ENCODE measurements at places on chromosomes 6 and 20.
A peak's percentile ranks its signal among the peaks of the same experiment; 100 is the strongest.

DNA sequence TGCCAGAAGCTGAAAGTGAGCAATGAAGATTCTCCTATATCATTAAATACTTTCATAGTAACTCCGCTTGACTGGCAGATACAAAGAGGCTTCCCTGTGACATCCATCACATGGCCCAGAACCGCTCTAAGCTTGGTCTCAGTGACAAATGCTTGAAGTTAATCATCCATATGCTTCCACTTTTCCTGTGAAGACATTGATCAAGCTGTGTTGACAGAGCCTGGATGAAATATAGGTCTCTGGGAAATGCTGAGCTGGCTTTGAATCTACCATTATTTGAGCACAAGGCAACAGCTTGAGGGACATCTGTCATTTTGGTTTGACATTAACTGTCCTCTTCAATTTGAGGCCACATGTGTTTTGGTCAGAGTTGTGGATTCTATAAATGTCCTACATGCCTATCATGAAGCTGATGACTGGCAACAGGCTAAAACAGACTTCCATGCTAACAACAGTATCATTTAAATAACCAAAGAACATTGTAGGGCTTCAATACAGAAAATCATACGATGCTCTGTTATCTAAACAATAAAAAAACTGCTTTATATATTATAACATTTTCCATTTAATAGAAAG, 402.2 kb upstream of the IRAK1BP1 start:
- DNase-seq = no peak

DNA sequence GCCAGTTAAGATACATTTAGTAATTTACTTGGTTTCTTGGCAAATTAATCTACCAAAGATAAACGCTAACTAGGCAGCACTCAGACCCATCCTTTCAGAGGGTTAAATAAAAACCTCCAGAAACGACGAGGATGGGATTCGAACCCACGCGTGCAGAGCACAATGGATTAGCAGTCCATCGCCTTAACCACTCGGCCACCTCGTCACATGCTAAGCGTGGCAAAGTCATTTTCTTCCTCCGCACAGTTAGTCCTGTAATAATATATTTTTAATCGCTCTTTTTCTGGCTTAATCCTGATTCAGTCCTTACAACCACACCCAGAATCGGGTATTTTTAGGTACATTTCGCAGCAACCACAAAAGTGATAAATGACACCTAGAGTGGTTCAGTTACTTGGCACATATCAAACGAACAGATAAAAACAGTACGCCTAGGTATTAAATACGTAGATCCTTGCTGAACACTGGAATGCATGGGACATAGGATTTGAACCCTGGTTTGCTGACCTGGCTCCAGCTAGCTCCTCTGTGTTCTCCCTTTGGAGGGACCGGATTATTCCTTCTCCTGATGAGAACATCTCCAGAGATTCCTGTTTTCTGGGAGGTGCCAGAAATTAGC, 71.6 kb downstream of the GPX5 start:
- DNase-seq = peak; percentile 50

GRCh38 chr6:151160929-151161757, 78.6 kb upstream of the AKAP12 start:
- DNase-seq = peak; percentile 57

DNA sequence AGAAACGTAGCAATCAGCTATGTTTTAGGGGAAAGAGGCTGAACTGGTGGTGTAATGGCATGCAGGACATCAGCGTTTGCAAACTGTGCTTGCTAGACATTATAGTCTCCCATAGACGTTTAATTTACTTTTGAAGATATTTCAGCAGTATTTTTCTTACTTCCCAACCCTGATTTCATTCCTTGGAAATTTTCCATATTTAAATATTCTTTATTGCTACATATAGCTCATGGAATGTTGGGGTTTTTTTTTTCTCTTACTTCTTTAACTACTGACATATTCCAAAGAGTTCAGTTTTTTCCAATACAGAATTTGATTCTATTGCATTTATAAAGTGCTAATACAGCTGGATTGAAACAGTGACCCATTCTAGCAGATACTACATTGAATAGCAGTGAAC, 694.4 kb upstream of the CITED2 start:
- no peak for DNase-seq

- DNase-seq = peak; percentile 25
Measured at GRCh38 chr6:2911171-2911570, 8.1 kb upstream of the SERPINB9 start.

- DNase-seq = no peak
Measured at GRCh38 chr20:18307301-18307700, 19.0 kb downstream of the ZNF133 start.

GRCh38 chr6:127117979-127118297, 533 bp upstream of the RSPO3 start:
- DNase-seq = no peak

- DNase-seq = no peak
Measured at GRCh38 chr20:57573894-57574293, 13.0 kb downstream of the PCK1 start.

Measured in bronchial epithelial cell (primary cell).